Nephron progenitor cell (in vitro differentiated cells): ENCODE measurements at places on chromosomes 1 and 21.

DNA sequence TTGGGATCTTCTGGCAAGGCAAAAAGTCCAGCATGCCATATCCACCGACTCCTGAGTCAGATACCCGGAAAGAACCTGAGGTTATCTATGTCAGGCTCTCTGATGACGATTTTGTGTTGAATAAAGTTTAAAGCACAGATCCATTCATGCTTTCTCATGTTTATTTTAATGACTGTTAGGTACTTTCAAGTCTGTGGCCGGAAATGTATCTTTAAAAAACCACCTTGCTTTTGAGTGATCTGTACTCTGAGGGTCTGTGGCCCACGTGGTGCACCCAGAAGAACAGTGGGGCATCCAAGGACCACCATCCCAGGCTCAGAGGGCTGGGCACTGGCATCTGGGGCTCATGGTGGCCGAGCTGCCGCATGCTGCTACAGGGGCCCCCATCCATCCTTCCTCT is 30.1 kb upstream of the VASH2 start:
- no peak for DNase-seq

- DNase-seq = no peak
Observed at GRCh38 chr1:179714623-179715022, 28.5 kb upstream of the FAM163A start.

GRCh38 chr1:27931759-27932158 is 3.0 kb upstream of the SMPDL3B start:
- no peak for DNase-seq

GRCh38 chr1:186763107-186763506 is 65.6 kb upstream of the PLA2G4A start:
- no peak for DNase-seq

DNA sequence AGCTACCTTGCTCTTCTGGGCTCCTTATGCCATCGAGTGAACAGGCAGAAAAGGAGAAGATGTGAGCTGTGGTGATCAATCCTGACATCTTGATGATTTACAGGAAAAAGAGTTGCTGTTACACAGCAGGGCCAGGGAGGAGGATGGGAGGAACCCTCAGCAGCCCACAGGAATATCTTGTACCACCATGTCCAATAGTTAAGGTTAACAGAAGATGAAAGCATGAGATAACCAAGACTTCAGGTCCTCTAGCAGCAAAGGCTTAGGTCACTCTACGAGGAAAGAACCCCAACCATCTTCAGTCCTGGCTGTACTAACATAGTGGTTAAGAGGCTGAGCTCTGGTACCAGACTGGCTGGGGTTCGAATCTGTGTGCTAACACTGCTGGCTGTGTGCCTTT is 12.1 kb upstream of the SELENBP1 start:
- no peak for DNase-seq

DNA sequence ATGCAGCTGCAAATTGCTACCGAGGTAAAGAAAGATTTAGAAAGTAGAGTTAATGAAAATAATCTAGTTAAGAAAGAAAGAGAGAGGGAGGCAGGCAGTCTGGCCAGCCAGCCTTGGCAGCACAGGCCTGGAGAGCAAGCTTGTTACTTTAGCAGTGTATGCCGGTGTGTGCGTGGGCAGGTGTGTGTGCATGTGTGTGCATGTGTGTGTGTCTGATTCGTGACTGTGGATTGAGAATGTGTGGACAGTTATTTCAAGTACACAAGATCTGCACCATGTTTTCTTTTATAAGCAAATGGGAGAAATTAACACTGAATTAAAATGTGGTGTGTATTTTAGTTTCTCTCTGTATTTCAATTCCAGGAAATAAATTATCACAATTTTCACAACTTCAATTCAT is 211.6 kb downstream of the DSCAM start:
- DNase-seq = no peak

DNA sequence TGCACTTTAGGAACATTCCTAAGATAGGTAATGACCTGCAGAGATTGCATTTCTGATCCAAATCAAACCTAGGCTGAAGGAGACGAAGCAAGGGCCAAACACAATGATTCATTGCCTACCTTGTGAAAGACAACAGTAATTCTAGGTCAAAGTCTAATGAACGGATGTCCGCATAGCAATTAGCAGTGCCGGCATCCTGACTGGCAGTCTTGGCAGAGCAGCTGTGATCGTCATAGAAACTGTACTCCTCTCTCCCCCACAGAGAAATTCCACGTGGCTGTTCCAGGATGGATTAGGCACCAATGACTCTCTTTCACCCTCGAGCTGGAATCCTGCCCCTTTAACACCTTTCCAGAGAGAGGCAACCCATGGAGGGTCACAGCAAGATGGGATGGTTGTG is 28.9 kb upstream of the VAV3 start:
- no peak for DNase-seq

DNA sequence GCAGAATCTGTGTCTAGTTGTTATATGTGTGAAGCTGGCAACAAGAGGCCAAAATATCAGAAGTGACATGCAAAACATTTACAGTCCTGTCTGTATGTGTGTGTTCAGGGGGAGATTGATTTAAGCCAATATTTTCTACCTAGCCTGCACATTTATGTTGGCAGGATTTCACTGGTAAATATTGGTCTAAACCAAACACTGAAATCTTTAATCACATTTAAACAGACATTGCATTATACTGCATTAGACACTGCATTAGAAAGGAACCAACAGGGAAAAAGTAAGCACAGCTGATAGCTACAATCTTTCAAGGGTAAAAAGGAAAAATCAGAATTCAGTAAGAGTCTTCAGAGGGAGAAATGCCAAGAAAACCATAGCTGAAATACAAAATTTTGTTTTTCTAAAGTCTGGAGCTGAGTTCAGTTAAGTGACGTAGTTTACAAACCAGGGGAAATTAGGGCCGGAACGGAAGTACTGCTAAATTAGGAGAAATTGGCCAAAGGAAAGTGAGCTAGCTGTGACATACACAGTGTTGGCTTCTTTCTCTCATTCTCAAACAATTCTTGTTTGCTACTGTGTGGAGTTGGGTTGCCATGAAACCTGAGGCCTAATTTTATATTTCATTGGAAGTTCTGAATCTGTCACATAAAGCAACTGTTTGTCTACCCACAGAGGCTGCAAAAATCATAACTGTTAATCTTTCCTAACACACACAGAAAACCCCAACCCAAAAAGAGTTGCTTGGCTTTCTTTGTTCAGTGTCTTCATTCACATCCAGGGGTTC is 217.3 kb upstream of the SGIP1 start:
- DNase-seq = no peak

DNA sequence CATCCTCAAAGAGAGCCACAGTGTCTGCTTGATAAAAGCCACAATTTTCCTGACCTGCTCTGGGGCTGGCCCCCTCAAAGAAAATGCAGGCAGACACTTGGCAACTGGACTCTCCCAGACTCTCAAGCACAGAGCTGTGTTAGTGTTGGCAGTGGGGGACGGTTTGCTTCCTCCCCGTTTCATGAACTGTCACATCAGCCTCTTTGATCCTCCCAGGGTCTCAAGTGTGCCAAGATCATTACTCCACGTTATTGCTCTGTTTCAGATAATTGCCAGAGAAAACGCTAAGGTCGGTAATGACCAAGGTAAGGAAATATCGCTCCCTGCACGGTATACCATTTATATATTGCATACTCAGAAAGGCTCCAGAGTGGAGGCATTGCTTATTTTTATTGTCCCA is 138.8 kb downstream of the NTMT2 start:
- no peak for DNase-seq

GRCh38 chr1:172322219-172323061 is 98.0 kb upstream of the C1orf105 start:
- peak; percentile 23 for DNase-seq

GRCh38 chr1:226548256-226549093 is at the start of gene STUM:
Gene STUM, plus strand, starts transcription at chr1:226548764. Its CDS starts 141 bp downstream, at chr1:226548905.
- DNase-seq = peak; percentile 66

- no peak for DNase-seq
Observed at GRCh38 chr21:46168659-46169386, 13.4 kb upstream of the FTCD start.

DNA sequence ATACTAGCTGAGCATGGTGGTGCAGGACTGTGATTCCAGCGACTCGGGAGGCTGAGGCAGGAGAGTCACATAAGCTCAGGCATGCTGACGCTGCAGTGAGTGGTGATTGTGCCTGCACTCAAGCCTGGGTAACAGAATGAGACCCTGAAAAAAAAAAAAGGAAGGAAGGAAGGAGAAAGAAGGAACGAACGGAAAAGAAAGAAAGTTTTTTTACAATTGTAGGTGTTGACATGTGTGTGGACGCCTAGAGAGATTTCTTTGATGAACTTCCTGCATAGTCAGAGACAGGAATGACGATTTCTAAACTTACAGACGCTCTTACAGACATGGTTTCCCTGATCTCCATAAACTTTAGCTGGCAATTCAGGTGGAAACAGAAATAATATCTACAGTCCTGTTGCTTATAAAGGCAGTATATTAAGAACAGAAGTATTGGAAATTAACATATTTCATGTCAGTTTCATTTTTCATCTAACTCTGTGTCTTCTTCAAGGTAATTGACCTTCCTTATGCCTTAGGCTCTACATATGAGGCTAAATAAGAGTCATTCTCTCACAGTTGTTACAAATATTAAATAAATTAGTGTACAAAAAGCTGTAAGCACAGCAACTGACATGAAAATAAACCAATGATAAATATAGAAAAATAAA is 4.1 kb downstream of the SAMSN1 start:
- DNase-seq = no peak

DNA sequence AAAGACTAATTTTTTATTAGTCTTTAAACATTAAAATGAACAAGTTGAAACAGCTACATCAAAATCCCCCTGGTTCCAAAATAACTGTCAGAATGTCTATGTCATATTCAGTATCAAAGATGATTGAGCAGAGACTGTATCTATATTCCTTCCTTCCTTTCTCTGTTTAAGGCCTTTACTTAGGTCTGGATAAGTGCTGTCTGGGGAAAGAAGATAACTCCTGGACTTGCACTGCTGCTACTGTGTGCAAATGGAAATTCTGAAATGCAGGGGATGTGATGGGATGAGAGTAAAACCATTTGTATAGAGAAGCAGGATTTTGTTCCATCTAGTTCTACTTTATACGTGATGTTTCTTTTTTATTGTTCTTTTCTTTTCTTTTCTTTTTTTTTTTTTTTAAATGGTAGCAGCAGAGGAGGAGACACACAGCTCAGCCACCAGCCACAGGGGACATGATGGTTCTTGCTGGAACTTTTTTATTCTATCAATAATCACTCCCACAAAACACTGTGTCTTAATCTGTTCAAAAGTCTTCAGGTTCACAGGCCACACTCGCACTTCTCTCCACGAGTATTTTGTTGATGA is 33.6 kb upstream of the FOXE3 start:
- DNase-seq = no peak

- no peak for DNase-seq
Observed at GRCh38 chr1:151986501-151987190, 7.0 kb downstream of the S100A10 start.

DNA sequence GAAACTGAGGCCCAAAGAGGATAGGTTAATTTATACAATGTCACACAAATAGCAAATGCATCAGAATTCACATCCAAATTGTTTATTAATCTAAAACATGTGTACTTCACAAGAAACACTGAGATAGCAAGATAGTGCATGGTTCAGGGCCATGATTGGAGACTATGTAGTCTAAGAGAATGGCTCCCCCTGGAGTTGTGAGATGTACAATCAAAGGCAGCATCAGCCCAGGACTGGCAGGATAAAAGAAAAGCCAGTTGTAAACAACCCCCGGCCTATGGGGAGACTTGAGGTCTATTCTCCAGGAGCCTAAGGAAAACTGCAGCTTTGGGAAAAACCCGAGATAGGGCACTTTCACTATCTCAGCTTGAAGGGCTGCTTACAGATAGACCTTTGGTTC is 511.0 kb downstream of the OMA1 start:
- no peak for DNase-seq

- DNase-seq = no peak
Observed at GRCh38 chr21:16851054-16851453, 661.8 kb upstream of the CXADR start.

GRCh38 chr1:87242445-87243185 is 86.1 kb upstream of the LMO4 start:
- DNase-seq = no peak

GRCh38 chr1:219379691-219380090 is 206.0 kb downstream of the LYPLAL1 start:
- no peak for DNase-seq

- DNase-seq = peak; percentile 54
Observed at GRCh38 chr1:12409681-12410080, 179.9 kb downstream of the VPS13D start.

- DNase-seq = no peak
Observed at GRCh38 chr1:56156971-56157876, 422.1 kb downstream of the PLPP3 start.

DNA sequence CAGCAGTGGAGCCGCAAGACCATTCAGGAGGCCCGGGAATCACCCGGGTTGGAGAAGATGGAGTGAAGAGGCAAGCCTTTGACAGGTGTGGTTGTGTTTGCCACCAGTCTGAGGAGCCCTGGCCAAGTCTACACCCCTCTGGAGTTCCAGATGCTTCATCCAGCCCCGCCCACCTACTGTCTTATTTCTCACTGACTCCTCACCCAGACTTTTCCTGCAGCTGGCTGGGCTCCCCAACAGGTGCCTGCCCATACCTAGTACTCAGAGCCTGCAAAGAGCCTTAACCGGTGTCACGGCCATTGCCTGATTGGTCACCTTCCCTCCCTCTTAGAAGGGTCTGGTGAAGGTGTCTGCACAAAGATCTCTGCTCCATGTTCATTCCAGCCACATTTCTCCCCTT is 16.0 kb downstream of the SLC9A1 start:
- DNase-seq = no peak

GRCh38 chr1:48676822-48677221 is 99.9 kb downstream of the BEND5 start:
- DNase-seq = no peak

- DNase-seq = no peak
Observed at GRCh38 chr1:145946477-145946986, 11.3 kb downstream of the LIX1L start.

DNA sequence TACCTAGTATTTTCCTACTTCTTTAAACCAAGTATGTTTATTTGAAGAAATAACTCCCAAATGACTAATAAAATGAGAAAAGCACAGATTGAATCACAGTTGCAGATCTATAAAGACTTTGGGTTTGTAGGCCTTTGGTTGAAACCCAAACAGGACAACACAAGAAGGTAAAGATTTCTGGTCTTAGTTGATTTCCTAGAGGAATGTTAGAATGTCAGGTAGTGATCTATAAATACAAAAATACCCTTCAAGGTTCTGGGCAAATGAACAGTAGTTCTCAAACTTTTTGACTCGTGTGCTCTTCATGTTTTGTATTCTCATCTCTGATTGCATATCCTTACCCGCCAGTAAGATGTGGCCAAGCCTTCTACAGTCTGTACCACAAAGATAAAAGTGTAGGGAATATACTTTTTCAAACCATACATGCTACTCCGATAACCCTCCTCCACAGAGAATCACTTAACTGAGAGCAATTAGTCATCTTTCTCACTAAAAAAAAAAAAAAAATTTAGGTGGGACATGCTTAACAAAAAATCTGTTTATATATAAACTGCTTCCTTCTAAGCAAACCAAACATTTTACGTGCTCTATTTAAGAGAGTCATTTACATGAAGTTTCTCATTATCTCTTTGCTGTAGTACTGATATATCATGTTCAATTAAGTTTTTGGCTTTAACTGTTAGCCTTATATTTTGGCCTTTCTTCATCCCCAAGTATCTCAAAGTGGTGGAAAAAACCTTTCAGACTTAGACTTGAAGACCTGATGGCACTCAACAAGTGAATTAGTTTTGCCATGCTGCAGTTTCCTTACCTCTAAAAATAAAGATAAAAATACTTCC is 36.0 kb downstream of the CNIH4 start:
- no peak for DNase-seq

- DNase-seq = no peak
Observed at GRCh38 chr1:93959413-93959812, 50.2 kb upstream of the GCLM start.

- DNase-seq = no peak
Observed at GRCh38 chr1:2585318-2586092, 1.1 kb upstream of the PRXL2B start.
